ENCODE measurements at places on chromosomes 7 and 10. TPM values are rescaled to one million over a fixed set of nuclear protein-coding genes. Genes with fewer than 3 reads are reported as not detected.

GRCh38 chr7:35480806-35481205 lies 214.1 kb downstream of the HERPUD2 start:
- DNase-seq, result no peak

DNA sequence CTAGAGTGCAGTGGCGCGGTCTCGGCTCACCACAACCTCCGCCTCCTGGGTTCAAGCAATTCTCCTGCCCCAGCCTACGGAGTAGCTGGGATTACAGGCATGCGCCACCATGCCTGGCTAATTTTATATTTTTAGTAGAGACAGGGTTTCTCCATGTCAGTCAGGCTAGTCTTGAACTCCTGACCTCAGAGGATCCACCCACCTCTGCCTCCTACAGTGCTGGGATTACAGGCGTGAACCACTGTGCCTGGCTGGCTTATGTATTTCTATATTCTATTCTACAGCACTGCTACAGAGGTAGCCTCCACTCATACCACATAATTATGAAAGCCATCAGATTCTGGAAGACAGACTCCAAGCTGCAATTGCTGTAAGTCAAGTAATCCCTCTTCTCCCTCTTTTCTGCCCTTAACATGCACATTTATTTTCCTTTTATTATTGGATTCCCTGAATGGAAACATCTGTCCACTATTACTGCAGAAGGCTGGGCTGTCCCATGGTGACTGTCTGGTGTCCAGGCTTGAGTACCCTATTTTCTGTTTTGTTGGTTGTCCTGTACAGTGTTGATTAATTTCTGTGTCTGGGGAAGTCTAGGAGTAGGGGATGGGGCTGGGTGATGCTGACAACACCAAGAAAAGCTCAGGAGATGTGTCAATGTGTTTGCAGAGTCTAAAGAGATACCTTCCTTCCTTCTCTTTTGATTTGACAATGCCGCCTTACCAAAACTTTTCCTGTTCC lies 5.8 kb upstream of the ZNF487 start:
- no peak for DNase-seq

GRCh38 chr10:30134171-30134945 lies 75.0 kb upstream of the JCAD start:
- DNase-seq, result no peak

DNA sequence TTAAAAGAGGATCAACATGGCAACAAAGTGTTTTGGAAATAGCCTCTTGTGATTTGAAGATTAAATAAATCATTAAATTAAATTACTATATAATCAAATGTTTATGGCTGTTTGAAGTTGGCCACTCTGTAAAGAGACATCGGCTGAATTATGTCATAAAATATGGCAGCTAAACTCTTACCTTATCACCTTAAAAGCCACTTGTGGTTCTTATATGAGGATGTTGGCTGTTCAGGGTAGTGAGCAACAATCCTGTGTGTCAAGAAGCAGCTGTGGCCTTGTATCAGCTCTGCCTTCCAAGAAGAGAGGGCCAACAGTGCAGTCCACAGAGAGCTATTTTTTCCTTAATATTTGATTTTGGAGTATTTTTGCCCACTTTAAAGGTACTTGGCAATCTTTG lies 113.4 kb upstream of the CDK6 start:
- DNase-seq, result no peak

DNA sequence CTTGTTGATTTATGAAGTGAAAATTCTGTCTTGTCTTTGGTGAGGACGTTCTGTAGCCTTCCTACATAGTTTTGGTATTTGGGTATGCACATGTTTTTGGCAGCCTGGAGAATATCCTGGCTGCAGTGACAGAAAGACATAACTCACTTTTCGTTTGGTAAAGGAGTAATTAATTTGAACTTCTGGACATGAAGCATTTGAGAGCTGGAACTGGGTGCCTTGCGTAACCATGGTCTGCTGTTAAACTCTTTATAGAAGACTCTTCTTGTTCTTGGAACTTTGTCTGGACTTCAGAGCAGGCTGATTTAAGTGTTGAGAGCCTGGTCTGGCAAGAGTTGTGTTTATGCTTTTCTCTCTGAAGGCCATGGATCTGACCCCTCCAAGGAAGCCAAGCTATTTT lies 231.3 kb downstream of the LRMDA start:
- DNase-seq, result peak; percentile 77

- DNase-seq, result no peak
Observed at GRCh38 chr7:158976468-158976848, 120.1 kb downstream of the DYNC2I1 start.

PSD gene
- 22.7 TPM for total RNA-seq
